AG04449 (cell line): ENCODE measurements at places on chromosomes 7 and 10.

GRCh38 chr10:123391275-123392028 is 237.2 kb downstream of the BUB3 start:
- no peak for DNase-seq

DNA sequence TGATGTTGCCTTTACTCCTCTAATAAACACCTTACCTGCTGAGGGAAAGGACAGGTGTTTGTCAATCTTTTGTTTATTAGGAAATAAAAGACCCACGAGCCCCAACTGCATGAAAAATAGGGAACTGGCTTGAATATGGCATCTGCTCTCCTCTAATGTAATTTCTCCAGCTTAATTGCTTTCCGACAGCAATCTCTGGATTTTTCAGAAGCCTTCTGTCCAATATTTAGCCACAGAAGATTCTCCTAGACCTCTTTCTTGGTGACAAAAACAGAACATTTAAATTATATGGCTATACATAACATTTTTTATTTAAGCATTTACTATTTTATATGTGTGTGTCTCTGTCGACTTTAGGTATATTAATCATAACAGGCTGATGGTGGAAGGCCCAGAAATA is 317.4 kb upstream of the ADARB2 start:
- DNase-seq, result no peak

- no peak for DNase-seq
These were observed 153.0 kb downstream of the ATE1 start for GRCh38 chr10:121774813-121775212.

DNA sequence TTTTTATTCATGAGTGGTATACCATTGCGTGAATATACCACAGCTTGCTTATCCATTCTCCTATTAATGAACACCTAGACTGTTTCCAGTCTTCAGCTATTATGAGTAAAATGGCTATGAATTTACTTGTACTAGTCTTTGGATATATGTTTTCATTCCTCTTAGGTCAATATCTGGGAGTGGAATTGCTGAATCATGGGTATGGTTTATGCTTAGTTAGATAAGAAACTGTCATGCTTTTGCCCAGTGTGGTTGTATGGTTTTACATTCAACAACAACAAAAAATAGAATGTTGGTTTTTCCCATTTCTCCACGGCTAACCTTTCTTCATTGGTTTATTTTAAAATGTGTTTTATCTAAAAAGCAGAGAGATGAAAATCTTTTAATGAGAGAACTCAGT is 308.3 kb downstream of the PHF14 start:
- DNase-seq, result no peak

DNA sequence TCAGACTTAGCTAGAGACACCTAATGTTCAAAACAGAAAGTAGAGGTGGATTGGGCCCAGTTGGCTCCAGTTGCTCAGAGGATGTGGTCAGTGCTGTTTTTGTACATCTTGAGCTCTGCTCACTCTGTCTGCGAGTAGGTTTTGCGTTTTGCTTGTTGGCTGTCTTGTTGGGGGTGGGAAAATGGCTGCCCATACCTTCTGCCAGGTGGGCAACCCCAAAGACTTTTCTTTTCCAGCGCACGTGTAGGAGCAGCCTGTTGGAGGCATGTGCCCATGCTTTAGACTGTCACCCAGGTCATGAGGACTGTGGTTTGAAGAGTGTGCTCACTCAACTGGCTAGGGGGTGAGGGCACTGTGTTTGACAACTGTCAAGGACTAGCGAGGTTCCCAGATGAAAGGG is 73.9 kb downstream of the KAT6B start:
- no peak for DNase-seq

DNA sequence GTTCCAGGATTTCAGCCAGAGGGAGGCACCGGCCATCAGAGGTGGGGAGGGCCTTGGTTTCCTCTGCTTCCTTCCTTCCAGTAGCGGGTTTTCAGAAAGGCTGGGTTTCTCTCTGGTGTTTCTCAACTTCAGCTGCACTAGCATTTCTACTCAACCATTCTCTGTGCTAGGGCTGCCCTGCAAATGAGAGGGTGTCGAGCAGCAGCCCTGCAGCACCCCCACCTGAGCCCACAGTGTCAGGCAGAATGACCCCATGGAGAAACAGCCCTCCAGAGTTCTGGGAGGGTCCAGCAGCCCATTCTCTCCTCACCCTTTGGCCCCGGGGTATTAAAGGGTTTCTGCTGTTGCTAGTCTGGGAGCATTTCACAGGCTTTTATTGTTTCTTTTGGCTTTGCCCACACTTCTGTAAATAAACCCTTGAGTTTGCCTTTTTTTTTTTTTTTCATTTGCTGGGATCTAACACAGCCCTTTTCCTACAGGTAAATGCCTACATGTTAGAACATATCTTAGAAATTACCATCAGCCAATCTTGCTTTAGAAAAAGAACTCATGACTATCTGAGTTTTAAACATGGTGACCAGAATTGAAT is 151.5 kb upstream of the VIPR2 start:
- DNase-seq, result no peak

GRCh38 chr10:111523016-111523415 is 446.2 kb downstream of the ADRA2A start:
- no peak for DNase-seq

- no peak for DNase-seq
These were observed 68.6 kb downstream of the GLCCI1 start for GRCh38 chr7:8037151-8037550.

GRCh38 chr7:38932509-38933168 is 23.6 kb upstream of the VPS41 start:
- DNase-seq, result no peak

DNA sequence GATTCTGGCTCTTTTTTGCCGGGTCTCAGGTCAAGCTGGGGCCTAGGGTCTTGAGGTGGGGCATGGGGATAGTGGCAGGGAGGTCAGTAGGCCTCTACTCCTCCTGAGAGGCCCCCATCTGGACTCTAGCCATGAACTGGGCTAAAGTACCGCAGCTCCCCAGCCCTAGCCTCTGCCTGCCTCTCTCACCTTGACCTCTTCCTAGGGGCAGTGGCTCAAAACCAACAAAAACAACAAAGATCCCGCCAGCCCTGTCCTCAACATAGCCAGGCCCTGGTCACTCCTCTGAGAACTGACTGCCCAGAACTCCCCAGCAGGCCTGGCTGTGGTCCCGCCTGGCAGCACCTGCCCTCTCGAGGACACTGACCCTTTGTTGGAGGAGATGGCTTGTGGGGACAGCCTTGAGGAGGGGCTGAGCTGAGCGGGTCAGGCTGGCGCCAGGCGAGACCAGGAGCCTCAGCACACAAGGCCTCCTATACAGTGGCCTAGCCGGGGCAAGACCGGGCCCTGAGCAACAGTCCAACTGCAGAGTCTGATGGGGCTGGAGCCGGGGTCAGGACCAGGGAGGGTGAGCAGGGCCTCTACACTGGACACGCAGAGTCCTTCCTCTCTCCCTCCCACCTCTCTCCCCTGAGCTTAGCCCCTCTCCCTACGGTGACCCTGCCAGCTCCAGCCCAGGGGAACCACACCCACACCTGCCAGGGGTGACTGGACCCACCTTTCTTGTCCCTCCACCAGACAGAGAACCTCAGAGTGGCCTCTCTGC is 11.6 kb upstream of the PPIF start:
- no peak for DNase-seq

GRCh38 chr10:128203028-128203427 is 76.8 kb upstream of the MKI67 start:
- DNase-seq, result no peak

GRCh38 chr10:93695740-93696139 is 6.7 kb downstream of the FRA10AC1 start:
- no peak for DNase-seq

DNA sequence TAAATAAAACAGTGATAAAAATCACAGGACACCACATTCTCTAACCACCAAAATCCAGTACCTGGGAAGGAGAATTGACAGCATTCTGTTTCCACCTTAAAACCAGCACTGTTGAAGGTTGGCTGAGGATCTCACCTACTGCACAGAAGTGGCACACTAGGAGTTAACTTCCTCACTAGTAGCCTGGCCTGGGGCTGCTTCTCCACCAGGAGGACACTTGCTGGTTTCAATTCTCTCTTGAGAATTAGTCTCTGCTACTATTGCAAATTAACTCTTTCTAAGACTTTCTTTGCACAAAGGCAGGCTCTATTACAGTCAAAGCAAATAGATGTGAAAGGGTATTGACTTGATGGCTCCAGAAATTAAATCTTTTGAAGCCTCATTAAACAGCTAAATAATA is 2.3 kb upstream of the CTTNBP2 start:
- DNase-seq, result no peak
